Globus pallidus (tissue), 1 donor: ENCODE measurements at places on chromosomes 12 and 14.

DNA sequence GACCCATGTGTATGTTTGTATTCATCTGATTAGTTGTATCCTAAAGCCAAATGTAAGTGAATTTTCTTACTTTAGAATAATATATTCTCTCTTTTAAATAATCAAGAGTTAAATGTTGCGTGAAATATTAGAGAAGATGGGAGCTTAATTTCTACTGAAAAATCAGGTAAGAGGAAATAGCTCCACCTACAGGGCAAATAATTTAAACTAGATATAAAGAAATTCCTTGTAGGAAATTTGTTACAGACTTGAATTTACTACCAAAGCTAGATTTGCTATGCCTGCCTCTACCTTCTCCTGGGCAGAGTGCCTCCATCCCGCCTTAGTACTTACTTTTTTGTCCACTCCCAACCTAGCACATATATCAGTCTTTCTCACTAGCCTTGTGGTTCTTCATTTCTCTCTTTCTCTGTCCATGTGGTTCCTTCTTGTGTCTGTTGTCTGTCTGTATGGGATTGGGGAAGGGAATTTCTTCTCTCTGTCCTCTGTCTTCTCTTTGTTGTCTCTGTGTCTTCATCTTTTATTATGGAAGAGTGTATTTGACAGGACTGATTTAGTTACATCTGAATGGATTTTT lies 44.7 kb downstream of the PALS1 start:
- peak; percentile 69 for DNase-seq

DNA sequence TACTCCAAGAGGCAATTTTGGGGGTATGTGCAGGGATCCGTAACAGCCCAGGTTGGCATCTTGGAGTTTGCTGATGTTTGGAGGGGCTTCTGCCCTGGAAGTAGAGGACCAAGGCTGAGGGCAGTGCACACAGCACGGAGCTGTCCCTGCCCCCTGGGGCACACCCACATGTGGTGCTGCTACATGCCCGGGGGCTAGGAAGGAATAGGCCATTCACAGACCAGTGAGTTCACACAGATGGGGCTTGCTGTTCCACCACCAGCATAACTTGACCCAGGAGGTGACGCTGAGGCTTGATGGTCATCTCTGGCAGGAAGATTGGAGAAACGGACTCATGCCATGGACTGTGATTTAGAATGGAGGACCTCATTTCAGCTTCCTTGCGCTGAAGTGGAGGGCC lies 231.1 kb upstream of the FKBP4 start:
- no peak for DNase-seq

DNA sequence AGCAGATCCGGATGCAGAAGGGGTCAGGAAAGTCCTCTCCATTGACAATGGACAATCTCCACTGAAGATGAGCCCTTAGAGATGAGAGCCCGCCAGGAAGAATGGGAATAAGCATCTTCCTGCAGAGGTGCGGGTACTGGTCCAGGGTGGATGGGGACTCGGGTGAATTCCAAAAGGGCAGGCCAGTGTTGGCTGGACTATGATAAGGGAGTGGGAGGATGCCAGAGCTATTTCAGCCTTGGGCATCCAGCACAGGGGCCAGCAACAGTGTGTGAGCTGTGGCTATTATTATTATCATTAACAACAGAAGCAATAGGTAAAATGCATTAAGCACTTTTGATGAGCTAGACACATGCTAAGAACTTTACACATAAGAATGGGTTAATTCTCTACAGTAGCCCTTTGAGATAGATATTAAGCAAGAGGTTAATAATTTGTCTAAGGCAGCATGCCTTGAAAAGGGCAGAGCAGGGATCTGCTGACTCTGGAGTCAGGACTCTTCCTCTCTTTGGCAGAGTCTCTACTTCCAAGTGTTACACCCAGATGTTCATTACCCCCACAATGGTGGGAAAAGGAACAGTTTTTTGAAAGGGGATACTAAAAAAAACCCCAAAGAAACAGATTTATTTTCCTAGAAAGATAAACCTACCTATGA lies 55.2 kb downstream of the PRICKLE1 start:
- no peak for DNase-seq

DNA sequence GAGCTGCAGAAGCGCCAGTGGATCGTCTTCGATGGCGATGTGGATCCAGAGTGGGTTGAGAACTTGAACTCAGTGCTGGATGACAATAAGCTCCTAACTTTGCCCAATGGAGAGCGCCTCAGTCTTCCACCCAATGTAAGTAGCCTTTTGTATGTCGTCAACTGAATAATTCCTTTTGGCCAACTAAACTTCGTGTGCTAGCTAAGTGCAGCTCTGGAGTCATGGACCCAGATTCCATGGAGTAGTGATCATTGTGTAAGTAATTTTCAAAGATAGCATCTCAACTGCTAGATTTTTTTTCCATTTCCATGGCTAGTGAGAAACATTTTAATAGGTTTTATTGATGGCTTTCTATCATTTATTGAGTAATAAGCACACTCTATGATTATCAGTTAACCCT lies 48.0 kb downstream of the DYNC1H1 start:
- DNase-seq, result no peak

- DNase-seq, result no peak
These were observed 22.4 kb upstream of the MARK3 start for GRCh38 chr14:103362780-103363179.

DNA sequence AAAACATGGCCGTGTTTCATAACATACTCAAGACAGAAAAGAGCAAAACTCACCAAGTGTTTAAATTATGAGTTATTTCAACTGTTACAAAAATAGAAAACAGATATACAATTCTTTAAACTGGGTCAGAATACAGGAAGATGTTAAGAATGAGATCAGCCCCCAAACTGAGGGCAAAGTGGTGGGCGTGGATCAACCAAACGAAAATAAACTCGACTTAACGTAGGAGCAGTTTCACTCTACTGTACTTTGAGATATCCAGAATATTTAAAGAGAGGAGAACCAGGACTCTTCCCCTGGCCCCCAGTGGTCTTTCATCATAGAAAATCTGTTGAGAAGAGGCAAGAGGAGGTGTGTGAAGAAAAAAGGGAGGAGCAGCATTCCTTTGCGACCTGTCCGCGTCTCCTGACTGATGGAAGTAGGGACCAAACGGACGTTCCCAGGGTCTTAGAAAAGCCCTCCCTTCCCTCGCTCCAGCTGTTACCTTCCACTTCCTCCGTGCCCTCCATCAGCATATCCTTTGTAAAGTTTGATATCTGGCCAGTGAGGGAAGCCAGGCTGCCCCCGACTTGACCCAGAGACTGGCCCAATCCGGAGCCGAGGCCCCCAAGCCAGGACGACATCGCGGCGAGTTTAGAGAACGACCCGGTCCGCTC lies 668 bp downstream of the TRIP11 start:
- DNase-seq, result no peak

- DNase-seq, result peak; percentile 5
These were observed 1.7 kb downstream of the MMP17 start for GRCh38 chr12:131829791-131830334.

DNA sequence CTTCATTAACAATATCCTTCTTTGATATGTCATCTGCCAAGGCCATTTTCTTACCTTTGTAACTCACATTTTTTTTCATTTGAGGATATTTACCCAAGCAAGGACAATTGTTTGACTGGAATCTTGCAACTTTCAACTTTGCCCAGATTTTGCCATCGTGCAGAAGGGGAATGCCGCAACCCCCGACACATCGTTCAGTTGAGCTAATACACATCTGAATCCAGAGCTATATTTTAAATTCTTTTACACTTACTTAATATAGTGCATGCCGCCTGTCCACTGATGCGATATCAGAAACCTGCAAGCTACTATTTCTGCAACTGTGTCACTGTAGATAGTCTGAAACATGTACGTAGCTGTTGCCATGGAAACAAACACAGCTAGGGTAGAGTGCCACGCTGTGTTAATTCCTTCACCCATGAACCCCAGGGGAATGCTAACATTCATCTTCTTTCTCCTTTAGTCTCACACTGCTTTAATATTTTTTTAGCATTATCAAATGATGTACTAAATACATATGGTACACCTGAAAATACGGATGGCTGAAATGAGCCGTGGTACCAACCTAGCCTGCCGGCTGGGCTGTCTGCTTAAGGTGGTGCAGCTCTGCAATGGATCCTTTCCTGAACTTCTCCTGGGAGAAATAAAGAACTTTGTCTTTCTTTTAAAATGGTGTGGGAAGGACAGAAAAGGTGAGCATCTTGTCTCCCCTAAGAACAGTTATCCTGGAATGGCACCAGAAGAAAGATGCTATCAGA lies 77.0 kb upstream of the FOXN3 start:
- DNase-seq, result no peak

GRCh38 chr12:109760031-109760929 lies 46.7 kb downstream of the FAM222A start:
- DNase-seq, result no peak

DNA sequence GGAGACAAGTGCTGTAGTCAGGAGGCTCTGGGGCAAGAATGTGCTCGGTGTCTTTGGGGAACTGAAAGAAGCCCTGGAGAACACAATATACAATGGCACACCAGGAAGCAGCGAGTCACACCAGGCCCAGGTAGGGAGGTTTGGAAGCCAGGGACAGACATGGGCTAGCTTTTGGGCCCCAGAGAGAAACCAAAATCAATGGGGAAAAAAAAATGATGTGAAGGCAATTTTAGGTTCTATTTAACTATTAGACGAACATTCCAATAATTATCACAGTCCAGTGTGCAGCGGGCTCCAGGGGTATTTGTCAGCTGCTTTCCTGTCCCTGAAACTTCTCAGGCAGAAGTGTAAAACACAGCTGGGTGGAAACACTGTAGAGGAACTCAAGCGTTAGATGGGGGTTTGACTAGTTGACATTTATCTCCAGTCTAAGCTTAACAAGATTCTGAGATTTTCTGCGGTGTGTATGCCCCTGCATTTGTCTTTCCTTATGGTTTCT lies 21.8 kb upstream of the EGLN3 start:
- no peak for DNase-seq

GRCh38 chr12:105317942-105318621 lies 12.4 kb upstream of the C12orf75 start:
- DNase-seq, result no peak

- DNase-seq, result no peak
These were observed 11.7 kb downstream of the SLC38A4 start for GRCh38 chr12:46814143-46814542.

- DNase-seq, result peak; percentile 95
These were observed at the start of gene PSEN1 for GRCh38 chr14:73136387-73137225. PSEN1 (plus strand) TSS chr14:73136507; CDS start chr14:73148020, 11,513 bp downstream.

DNA sequence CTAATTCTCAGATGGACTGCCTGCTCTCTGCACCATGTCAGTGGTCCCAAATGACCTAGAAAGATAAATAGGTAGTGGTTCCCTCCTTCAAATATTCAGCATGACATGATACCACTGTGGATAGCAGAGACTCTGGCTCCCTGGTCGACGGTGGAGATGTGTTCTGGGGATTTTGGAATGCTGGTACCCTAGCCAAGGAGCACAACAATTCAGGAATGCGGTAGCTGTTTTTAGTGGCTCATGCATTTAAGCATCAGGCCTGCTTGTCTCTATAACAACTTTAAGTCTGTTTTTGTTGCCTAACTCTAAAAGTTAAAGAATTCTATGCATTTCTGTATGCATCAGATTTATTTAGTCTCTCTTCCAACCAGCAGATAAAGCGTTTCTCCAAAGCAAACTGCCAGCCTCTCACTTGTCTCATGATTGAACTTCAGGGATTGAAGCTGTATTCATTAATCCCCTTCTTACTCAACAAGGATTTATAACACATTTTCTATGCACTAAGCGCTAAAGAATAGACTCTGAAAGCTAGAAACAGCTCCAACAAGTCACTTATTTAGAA lies 164.9 kb upstream of the BMP4 start:
- DNase-seq, result no peak

- no peak for DNase-seq
These were observed 678.6 kb downstream of the TMTC2 start for GRCh38 chr12:83365317-83365716.

DNA sequence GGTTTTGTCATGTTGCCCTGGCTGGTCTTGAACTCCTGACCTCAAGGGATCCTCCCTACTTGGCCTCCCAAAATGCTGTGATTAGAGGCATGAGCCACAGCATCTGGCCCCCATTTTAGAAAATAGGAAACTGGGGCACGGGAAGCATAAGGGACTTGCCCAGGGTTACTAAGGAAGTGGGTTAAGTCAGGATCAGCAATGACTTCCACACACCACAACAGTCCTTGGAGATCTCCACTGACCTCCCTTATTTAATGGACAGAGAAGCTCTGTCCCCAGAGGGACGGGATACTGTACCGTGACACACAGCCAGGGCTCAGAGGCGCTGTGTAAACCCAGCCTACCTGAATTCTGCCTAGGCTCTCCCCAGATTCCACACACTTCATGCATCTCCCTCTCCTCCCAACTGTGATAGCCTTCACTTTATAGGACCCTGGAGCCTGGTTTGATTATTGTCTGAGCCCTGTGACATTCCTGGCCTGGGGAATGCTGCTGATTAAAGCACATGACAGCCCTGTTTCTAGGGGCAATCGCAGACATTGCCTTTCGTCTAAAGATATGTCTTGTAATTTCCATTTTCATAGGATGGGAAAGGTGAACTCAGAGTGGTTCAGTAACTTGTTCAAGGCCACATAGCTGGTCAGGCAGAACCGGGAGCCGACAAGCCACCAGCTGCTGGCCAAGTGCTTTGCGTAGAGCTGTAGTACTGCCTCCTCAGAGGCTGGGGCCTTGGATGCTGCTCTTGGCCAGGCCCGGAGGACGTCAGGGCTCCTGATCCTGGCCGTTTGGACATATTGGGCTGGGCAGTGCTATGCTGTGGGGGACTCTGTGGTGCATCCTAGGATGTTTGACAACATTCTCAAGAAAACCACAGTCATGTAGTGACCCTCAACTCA lies 20.8 kb downstream of the SERPINA1 start:
- no peak for DNase-seq

DNA sequence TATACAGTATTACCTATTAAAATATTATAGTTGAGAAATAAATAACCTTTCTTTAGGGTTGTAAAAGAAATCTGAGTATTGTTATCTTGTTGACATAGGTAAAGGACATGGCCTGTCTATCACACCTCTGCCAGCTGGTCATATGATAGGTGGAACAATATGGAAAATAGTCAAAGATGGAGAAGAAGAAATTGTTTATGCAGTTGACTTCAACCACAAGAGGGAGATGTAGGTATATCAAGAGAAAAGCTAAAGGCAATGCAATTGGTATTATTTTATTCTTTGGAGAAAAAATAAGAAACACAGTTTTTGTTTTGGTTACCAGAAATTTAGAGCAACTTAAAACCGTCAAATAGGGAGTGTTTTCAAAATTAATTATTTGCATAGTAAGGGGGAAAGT lies 13.5 kb downstream of the CPSF2 start:
- DNase-seq, result no peak
